ENCODE measurements at places on chromosomes 7 and 10.

DNA sequence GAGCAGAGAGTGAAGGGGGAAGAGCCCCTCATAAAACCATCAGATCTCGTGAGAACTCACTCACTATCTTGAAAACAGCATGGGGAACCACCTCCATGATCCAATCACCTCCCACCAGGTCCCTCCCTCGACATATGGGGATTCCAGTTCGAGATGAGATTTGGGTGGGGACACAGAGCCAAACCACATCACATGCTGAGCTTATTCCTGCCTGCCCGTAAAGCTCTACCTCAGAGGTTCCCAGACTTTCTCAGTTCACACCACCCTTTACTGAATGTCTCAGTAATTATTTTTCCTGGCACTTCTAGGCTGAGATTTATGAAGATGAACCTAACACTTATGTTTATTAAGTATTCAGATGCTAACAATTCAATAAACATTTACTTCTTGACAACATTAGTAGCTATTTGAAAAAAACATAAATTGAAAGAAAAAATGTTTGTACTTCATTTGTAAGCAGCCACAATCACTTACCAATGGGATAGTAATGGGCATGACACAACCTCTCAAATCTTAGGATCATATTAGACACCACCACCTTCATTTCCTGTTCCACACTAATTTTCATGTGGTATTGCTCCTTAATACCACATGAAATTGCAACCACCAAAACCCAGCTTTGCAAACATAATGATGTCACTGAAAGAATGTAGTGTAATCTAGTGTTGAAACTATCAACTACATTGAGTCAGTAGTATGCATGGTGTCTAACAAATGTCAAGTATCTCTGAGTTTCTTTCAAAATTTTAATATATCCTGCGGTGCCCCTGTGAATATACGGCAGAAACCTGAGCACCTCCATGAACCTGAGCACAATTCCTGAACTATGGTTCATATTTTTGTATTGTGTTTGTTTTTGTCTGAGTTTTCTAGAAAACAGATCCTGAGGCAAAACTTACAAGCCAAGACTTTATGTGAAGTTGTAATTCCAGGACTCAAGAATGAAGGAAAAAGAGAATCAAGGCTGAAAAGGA is 4.5 kb upstream of the DGKI start:
- DNase-seq, result no peak

DNA sequence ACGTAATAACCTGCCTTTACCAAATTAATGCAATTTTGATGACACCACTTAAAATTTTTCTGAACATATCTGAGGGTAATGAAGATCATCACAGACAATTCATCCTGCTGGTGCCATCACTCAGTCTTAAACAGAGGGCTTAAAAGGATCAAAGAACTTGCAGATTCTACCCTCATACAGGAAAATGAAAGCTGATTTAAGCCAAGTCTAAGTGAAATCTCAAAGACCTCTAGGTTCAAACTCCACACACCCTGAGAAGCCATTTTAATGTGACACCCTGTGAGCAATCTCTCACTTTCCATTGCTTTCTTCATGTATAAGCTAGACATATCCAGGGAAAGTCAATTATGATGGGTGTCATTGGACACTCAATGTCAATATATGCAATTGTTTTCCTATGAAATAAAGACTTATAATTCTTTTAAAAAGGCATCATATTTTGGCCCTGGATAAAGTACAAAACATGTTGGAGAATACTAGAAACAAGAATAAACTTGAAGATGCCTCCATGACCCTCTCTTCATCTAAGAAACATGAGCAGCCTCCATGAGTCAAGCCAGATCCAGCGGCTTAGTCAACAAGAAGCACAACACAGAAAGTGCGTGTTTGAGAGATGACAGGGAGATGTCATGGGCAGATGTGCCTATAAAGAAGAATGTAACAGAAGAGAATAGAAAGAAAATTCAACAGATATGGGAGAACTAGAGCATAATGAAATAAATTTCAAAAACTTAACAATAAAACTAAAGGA is 291.9 kb downstream of the PARD3 start:
- DNase-seq, result no peak

DNA sequence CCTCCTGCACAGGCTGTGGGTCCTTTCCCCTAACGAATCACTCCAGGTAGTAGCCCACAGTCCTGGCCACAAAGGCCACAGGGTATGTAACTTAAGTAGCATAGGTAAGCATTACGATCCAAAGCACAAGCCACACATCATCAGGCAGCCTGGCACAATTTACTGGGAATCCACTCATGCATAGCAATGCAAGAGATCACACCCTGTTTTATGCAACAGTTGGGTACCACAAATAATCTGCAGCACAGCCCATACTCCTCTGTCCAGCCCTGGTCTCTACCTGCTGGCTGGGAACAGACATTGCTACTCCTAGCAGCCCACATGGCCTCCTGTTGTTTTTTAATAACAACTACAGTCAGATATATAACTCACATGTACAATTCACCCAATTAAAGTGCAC is 34.3 kb downstream of the SRPK2 start:
- DNase-seq, result no peak

DNA sequence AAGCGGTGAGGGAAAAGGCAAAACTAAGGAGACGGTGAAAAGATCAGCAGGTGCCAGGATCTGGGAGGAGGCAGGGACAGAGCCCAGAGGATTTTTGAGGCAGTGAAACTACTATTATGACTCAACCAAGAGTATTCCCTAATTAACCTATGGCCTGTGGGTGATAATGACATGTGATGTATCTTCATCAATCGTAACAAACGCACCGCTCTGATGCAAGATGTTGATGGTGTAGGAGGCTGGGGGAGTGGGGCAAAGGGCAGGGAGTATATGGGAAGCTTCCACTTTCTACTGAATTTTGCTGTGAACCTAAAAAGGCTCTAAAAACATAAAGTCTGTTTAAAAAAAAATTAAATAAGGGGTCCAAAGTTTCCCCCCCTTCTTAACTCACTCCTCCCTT is 25.5 kb upstream of the EZH2 start:
- DNase-seq, result no peak

- DNase-seq, result no peak
These were observed 61.3 kb downstream of the GALNT17 start for GRCh38 chr7:71193099-71193810.

DNA sequence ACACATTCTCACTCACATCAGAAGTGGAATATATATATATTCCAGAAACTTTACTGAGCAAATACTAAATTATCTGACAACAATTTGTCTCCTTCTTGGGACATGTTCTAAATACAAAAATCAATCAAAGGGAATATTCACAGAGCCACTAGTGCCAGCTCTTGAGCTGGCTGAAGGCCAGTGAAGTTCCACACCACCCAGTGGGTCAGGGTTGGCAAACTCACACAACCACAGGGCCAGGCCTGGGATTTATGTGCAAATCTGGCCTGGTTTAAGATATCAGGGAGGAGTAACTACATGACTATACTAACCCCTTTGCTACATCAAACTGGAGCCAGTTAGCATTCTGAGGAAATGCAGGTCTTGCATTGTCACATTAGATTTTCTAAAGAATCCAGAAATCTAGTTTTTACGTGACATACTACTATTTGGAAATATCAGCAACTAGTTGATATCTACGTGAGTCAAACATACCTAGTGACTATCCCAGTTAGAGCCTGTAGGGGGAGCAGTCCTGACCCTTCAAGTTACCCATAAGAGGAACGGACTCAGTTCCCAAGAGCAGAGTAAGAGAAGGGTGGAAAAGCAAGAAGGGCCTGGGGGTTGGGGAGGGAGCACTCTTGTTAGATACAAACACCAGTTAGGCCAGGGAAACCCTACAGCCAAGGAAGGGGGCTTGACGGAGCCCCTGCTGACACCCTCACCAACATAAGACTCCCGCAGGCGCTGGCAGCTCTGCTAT is 600.4 kb downstream of the KCNMA1 start:
- DNase-seq, result no peak

GRCh38 chr10:132243141-132243540 is 56.4 kb downstream of the DPYSL4 start:
- DNase-seq, result no peak

DNA sequence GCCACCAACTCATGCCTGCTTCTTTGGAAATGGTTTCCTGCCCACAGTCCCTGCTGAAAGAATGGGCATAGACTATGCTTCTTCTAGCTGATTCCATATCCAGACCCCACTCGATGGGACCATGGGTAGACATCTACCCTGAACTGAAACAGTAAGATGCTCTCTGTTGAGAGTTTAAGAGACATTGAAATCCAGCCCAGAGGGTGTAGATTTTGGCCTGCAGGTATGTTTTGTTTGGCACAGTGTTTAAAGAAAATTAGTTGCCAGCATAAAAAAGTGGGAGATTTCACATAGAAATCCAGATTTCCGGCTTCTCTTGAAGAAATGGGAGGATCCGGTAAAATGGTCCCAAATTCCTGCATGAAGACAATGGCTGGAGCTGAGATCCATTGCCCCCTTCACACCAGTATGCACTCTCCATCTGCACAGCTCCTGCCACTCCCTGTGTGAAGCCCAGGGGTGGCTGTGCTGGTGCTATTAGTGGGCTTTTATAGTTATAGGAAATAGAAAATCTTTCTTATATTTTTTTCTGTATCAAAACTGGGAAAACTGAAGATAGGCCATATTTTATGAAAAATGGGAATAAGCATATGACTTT is 218.1 kb downstream of the PTEN start:
- DNase-seq, result no peak

DNA sequence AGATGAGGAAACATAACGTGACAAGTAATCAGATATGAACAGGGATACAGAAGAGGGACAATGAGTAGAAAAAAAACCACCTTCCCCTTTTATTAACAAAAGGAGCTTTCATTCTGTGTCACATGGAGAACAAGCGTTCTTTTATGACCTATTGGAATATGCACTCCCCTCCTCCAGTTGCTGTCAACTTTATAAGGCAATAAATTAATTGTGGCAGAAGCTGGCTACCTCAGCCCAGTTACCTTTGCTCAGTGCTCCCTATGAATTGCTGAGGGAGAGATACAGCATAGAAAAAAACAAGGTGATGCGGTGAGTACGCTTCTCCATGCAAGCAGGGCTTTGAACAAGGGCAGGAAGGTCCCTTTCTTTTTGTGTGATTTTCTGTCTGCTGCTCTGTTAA is at the start of gene MGAM2:
Gene MGAM2, plus strand, starts transcription at position 220 of the 400 bp plus-strand sequence. CDS start 5,156 bp downstream, outside the sequence.
- no peak for DNase-seq

GRCh38 chr10:125489731-125490130 is 193.2 kb downstream of the TEX36 start:
- no peak for DNase-seq

GRCh38 chr7:13262929-13263530 is 575.6 kb downstream of the ARL4A start:
- no peak for DNase-seq

DNA sequence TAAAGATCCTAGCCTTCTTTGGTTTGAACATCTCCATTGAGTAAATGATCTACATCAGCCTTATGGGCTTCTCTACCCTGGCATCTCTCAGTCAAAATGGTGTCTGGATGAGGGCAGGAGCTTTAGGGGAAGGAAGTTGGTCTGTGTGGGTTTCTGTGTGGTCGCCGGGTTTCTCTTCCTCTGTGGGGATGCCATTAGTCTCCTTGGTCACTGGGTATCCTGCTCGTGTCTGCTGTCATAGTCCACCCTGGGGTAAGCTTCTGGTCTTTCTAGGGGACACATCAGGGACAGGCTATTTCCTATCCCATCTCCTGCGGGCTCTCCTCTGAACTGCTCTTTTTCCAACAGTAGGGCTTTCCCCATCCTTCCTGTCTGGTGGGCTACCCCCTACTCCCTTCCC is 150.3 kb upstream of the NPY start:
- DNase-seq, result no peak

DNA sequence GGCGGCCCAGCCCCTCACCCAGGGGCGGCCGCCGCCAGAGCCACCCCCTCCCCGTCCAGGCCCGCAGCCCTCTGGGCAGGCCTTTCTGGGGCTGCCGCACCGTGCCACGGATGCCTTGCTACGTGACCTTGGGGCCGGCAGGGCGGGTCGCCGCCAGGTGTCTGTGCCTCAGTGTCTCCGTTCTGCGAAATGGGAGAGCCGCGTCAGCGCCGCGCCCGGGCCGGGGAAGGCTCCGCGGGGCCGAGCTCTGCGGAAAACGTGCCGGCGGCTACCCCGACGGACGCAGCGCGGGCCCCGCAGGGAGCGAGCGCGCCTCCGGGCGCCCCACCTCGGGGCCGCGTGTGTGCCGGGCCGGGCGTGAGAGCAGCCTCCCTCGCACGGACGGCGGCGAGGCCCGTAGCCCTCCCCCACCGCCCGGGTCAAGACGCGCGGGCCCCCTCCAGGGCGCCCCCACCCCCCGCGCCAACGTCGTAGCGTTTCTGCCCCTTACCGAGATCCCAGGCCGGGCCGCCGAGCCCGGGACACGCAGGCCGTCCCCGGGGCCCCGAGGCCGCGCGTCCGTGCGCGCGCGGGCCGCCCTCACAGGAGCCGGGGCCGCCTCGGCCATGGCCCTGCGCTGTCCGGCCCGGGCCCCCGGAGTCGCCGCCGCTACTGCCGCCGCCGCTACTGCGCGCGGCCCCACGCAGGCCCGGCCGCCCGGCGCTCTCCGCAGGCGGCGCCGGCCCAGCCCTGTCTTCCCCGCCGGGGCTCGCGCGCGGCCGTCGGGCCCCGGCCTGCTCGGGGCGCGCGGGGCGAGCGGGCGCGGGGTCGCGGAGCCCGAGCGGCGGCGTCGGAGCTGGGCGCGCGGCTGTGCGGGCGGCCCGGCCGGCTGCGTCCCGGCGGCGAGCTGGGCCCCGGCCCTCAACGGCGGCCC is 1.1 kb downstream of the ZNF777 start:
- no peak for DNase-seq

DNA sequence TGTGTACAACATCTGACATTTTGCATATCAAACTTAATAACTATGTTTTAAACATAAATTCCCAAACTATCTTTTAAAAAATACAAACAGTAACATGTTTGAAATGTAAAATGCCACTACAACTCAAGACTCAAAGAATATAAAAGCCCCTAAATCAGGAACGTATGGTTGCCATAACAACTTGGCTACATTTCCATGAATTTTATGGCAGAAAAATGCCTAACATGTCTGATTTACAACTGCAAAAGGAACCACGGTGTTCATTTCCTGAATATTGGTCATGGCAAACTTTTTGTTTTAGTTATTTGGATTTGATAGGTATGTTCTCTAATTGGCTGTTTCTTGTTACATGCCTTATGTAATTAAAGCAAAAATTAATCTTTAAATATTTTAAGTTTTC is 2.0 kb downstream of the SOSTDC1 start:
- DNase-seq, result no peak

GRCh38 chr10:70296406-70296899 is 12.6 kb upstream of the NPFFR1 start:
- DNase-seq, result no peak

DNA sequence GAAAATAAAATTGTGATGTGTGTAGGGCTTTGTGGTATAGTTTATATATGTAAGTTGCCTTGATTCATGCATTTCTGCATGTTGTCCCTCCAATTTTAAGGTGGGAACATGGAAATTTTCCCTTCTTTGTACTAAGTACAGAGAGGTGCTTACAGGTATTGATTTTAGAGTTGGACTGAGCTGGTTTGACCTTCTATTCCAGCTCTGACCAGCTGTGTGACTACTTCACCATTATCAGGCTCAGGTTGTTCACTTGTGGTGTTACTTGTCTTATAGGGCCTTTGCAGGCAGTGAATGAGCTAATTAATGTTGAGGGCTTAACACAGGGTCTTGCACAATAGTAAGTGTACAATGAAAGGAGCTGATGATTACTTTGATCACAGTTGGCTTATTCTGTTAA is 16.3 kb downstream of the ZNF804B start:
- DNase-seq, result no peak

Data from NCI-H1930 (cell line).